Activated T-helper 17 cell treated with anti-CD3 and anti-CD28 coated beads, Interleukin-2, amount 50 U/mL, for 72 hours (primary cell): ENCODE measurements at places on chromosomes 1 and 21. TPM values are rescaled to one million over a fixed set of nuclear protein-coding genes. Genes with fewer than 3 reads are reported as not detected.

GRCh38 chr1:15260418-15261154 lies 13.6 kb downstream of the FHAD1 start:
- peak; percentile 26 for ATAC-seq

GRCh38 chr1:171139890-171140289 lies 45.2 kb upstream of the FMO2 start:
- ATAC-seq = no peak

DNA sequence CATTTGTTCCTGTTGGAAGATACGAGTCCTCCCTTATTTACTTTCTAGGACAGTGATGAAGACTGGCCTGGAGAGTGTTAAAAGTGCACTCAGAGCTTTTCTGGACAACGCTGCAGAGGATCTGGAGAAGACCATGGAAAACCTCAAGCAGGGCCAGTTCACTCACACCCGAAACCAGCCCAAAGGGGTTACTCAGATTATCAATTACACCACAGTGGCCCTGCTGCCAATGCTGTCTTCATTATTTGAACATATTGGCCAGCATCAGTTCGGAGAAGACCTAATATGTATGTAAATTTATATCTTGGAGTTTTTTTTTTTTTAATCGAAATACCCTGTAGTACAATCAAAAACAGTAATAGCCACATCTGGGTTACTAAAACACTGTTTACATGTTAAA lies 190.5 kb downstream of the ZP4 start:
- no peak for ATAC-seq

DNA sequence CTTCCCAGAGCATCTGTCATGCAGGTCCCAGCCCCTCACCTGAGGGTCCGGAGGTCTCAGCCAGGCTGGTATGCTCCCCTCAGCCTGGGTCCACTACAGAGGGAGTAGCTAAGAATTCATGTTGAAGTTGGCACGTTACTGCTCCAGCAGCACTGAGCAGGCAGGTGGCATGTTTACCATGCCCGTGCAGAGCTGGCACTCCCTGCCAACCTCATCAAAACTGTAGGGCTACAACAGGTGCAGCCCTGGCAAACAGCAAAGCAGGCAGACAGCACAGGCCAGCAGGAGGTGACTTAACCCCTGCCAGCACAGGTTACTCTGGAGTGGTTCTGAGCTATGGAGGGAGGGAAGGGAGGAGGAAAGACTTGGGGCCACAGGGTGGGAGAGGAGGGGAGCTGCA lies 46.4 kb downstream of the NUAK2 start:
- ATAC-seq = no peak

GRCh38 chr1:229328598-229329362 lies 14.1 kb downstream of the CCSAP start:
- ATAC-seq = peak; percentile 68

DNA sequence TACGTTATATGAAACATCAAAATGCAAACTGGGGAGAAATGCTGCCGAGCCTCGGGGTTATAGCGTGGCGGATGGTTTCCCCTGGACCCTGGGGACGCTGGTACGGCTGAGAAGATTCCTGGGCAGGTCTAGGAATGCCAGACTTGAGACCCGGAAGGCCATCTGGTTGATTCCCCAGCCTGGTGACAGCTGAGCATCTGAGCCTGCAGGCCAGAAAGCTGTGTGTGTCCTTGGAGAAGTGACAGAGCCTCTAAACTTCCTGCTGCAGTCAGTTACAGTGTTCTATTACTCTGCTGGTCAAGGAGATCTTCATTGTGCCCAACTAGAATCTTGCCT lies 2.3 kb downstream of the VASH2 start:
- no peak for ATAC-seq

The ANGPTL7 gene
- not detected for total RNA-seq

The HES5 gene
- not detected for total RNA-seq

The COL6A1 gene
- 0.69 TPM for total RNA-seq

The PLXNA2 gene
- 0.09 TPM for total RNA-seq
